Inflammatory macrophage treated with lipopolysaccharide for 1 hour (primary cell): ENCODE measurements at places on chromosomes 12 and 14.
A peak's percentile ranks its signal among the peaks of the same experiment; 100 is the strongest.

- DNase-seq, result no peak
Observed at GRCh38 chr14:23365732-23366425, 907 bp upstream of the EFS start.

- DNase-seq, result no peak
Observed at GRCh38 chr14:24070285-24071143, 848 bp upstream of the CPNE6 start.

DNA sequence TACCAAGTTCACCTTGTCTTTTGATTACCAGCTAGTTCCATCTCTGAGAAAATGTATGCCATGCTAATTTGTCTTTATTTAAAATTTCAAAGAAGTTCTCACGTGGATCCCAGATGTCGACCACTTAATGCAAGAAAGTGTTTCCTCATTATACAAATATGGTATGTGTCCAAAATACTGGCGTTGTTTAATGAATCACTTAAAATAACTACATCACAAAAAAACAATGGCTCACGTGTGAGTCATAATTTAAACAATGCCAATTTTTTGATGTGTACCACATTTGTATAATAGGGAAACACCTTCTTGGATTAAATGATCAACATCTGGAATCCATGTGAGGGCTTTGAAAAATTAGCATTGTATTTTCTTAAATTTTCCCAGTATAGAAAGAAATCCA, 40.8 kb downstream of the DBX2 start:
- no peak for DNase-seq

- DNase-seq, result no peak
Observed at GRCh38 chr12:4482936-4483335, 37.3 kb upstream of the FGF6 start.

DNA sequence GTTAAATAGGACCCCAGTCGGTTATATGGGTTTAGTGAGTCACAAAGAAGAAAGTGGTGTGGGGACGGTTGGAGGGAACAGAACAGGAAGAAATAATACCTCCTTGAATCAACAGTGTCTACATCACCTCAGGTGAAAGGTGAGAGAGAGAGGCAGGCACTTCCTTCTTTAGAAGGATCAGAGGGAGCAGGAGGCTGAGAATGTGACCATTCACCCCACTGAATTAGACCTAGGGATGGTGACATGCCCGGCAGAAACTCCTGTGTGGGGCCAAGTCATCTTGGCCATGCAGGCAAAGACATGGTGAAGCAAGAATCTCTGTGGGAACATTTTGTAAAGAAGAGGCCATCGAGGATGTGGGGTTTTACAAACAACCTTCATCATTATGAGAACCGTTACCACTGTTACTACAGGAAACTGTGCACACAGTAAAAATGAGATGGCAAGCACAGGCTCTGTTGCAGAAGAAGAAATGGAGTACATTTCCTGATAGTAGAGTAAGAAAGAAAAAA, 1196.9 kb downstream of the VRK1 start:
- no peak for DNase-seq

- no peak for DNase-seq
Observed at GRCh38 chr12:92292016-92292415, 146.4 kb upstream of the BTG1 start.

DNA sequence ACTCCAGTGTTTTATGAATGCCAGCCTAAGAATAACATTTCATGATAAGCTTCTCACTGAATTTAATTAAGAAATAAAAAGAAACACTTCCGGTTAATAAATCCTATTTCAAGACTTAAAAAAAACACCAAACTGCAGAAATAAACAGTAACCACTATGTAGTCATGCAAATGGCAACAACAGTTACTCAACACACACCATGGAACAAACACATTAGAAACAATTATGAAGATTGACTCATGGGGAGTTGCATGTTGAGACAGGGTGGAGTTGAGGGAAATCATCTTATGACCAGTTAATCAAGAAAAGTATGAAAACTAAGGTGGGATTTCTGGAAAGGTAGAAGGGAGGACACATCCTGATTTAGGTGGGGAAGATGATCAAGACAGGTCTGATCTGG, 52.7 kb downstream of the PLBD1 start:
- no peak for DNase-seq

DNA sequence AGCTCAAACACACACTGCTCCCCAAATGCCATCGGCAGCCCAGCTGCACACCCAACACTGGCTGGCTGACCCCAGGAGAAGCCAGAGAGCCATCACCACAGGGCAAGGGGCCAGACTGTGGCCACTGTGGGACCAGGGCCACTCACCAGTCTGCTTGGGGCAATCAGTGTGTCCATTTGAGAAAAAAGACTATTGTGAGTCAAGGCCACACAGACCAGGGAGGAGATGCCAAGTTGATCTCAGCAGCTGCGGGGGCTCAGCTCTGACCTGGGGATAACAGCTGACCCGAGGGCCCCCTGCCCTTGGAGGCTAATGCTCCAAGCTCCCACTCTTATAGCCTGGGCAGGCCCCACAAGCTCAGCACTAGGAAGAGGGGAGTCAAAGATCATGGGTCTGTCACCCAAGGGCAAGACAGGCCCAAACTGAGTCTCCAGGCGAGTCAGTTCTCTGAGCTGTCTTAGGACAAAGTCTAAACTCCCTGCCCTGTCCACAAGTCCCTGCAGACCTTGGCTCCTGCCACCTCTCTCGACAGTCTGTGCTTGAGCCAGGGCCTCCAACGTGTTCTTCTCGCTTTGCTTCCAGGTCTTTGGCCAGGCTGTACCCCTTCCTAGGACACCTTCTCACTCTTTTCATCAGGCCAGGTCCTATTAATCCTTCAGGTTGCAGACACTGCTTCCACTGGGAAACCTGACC, 30.1 kb upstream of the PNMA1 start:
- no peak for DNase-seq

GRCh38 chr14:52150162-52150561, 81.3 kb upstream of the NID2 start:
- no peak for DNase-seq

- no peak for DNase-seq
Observed at GRCh38 chr12:29081101-29081500, 68.0 kb upstream of the FAR2 start.

DNA sequence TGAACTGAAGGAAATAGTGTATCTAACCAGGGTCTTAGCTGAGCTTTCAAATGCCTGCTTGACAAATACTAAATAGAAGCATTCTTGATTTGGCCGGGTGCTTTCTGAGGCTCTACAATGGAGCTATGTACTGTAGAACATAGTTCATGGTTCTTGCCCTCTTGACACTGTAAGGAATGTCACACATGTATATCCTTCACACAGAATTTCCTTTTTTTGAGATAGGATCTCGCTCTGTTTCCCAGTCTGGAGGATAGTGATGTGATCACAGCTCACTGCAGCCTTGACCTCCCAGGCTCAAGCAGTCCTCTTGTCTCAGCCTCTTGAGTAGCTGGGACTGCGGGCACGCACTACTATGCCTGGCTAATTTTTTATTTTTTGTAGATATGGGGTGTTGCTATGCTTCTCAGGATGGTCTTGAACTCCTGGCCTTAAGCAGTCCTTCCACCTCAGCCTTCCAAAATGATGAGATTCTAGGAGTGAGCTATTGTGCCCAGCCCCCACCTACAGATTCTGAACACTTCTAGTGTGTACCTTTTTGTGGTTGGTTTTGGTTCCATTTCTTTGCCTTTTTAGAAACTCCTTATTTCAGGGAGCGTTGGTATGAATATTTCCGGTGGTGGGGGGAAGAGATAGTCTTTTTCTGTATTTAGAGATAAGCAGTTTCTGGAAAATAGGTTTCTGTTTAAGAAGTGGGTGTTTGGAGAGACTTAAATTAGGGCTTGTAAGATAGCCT, 4.2 kb downstream of the MLXIP start:
- DNase-seq, result no peak

DNA sequence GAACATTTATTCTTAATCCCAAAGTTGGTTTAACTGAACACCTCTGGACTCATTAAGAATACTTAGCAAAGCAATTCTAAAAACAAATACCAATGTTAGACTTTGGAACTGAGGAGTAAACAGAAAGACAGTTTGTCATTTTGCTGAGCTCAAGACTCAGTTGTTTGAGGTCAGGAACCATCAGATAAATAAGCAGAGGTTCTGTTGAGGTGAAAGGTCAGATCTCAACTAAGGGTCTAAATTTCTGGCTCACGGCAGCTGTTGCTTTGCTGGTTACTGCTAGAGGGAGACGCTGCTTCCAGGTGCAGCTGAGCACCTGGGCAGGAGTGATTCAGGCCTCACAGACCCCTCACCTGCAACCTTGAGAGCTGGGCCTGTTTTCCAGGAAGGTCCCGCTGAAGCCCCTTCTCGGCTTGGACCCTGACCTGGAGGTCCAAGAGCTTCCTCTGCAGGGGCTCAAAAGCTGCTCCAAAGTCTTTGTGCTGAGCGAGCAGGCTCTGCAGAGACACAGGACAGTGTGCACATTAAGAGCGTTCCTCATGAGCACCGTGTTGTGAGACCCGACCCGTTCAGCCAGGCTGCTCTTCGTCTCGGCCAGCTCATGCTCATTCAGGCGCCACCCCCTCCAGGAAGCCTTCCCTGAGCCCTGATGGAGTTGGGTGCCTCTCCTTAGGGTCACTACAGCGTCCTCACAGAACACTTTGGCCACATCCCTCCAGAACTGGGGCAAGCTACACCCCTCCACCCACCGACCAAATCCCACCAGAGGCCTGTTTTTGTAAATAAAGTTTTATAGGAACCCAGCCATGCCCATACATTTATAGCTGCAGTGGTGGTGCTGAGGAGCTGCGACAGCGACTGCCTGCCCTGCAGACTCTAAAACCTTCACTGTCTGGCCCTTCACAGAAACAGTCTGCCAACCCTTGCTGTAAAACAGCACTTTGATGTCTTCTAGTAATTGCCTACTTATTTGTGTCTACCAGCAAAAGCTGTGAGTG, 72.0 kb downstream of the SYNE3 start:
- no peak for DNase-seq

- DNase-seq, result no peak
Observed at GRCh38 chr12:101372431-101372830, 35.1 kb downstream of the ARL1 start.

DNA sequence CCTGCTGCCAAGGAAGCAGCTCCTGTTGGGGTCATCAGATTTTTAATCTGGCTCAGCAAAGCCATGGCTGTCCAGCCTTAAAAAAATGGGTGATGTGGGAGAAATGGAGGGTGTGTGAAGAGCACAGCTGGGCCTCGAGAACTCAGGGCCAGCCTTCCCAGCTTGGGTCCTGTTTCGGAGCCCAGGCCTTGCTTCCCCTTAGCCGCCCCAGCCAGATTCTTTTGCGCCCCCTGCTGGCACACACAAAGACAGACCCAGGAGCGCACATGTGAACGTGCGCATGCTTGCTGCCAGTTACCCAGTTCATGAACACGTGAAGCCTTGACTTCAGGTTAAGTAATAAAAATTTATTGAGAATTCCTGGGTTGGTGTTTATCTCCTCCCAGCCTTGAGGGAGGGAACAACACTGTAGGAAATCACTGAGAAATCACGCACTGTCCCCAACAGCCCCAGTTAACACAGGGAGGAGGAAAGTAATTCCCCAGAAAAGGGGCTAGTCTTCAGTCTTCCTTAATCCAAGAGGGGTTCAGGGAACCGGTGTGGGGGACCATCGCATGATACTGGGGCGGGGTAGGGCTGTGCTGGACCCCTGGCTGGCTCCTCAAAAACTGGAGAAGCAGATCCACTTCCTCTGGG, 5.3 kb downstream of the PHB2 start:
- DNase-seq, result peak; percentile 77

DNA sequence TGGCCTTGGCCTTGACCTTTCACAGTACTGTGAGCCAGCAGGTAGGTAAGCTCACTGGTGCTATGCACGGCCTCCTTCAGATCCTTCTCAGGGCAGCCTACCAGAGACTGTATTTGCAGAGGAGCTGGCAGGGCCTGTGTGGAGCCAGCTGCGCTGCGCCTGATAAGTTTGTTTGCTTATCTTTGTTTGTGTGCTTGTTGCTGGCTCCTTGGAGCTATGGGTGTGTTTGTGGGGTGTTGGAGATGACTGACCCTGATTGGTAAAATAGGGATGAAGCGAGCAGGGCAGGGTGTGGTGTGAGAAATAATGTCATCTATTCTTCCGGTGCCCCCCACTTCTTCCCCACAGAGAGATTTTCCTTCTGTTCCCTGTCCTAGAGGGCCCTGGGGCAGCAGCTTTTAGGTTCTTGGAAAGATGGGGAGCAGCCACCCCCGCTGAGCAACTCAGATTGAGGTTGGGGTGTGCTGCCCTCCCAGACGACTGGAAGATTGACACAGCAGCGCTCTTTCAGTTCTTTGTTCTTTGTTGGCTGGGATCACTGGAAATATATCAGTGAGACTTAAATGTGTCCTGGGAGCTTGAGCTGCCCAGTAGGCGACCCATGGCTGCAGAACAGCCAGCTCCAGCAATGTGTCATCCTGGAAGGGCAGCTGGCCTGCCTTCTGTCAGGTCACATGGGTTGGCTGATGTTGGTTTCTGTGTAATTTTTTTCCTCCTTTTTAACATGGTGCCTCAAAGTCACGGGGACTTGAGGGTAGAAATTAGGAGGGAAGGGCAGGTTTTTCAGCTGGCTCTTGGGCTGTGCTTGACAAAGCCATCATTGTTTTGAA, 19.6 kb downstream of the MLXIP start:
- DNase-seq, result peak; percentile 49

GRCh38 chr14:96272777-96273473, 16.9 kb downstream of the BDKRB1 start:
- DNase-seq, result no peak

- no peak for DNase-seq
Observed at GRCh38 chr14:58633831-58634230, 3.9 kb upstream of the DACT1 start.

DNA sequence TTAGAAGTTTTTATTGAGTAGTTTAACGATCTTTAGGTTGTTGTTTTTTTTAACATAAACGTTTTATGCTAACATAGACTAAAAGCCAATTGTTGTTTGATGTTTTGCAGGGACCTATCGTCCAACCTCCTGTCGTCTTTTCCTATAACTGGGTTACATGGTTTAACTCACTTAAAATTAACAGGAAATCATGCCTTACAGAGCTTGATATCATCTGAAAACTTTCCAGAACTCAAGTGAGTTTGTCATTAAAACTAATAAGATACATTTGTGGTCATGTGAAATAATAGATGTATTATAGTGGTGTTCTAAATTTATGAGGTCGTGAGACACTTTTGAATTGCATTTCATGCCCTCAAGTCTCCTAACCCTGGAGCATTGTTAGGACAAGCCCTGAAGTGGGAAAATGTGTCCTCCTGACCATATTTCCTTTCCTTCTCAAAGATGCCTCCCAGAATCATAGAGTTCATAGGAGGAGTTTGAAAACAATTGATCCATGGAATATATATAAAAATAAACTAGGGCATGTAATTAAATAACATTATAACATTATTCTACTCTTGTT, 84.9 kb downstream of the ZFC3H1 start:
- DNase-seq, result no peak

DNA sequence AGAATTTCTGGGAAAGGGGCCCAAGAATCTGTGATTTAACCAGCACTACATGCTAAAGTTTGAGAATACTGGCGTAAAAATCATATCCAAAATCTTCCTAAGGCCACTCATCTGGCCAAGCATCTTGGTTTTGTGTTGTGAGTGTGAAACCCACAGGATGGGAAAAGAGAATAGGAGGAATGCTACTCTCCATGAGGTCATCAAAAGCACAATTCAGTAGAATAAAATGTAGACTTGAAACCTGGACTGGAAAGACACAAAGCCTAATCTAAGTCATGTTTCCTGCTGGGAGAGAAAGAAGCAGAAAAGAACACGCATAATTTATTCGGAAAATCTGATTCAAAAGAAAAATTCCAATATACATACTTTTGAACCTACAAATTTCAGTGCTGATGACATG, 42.3 kb downstream of the NR1H4 start:
- no peak for DNase-seq
